IPS DF 6.9 (cell line): ENCODE measurements at places on chromosomes 11 and 22.

- no peak for DNase-seq
Observed at GRCh38 chr11:27716835-27717234, 16.6 kb upstream of the BDNF start.

- no peak for DNase-seq
Observed at GRCh38 chr22:27286711-27287110, 514.8 kb downstream of the MN1 start.

DNA sequence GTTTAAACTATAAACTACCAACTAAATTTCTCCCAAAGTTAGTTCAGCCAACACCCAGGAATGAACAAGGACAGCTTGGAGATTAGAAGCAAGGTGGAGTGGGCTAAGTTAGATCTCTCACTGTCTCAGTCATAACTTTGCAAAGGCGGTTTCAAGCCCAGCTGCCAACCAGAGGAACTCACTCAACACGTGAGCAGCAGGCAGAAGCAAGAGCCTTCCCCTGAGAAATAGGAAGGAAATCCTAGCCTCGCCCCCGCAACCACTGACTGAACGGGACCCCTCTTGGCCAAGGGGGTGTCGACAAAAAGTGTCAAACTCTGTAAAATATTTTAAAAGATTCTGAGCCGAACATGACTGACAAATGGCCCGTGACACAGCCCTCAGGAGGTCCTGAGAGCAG lies 4.4 kb upstream of the KRTAP5-9 start:
- DNase-seq, result no peak

DNA sequence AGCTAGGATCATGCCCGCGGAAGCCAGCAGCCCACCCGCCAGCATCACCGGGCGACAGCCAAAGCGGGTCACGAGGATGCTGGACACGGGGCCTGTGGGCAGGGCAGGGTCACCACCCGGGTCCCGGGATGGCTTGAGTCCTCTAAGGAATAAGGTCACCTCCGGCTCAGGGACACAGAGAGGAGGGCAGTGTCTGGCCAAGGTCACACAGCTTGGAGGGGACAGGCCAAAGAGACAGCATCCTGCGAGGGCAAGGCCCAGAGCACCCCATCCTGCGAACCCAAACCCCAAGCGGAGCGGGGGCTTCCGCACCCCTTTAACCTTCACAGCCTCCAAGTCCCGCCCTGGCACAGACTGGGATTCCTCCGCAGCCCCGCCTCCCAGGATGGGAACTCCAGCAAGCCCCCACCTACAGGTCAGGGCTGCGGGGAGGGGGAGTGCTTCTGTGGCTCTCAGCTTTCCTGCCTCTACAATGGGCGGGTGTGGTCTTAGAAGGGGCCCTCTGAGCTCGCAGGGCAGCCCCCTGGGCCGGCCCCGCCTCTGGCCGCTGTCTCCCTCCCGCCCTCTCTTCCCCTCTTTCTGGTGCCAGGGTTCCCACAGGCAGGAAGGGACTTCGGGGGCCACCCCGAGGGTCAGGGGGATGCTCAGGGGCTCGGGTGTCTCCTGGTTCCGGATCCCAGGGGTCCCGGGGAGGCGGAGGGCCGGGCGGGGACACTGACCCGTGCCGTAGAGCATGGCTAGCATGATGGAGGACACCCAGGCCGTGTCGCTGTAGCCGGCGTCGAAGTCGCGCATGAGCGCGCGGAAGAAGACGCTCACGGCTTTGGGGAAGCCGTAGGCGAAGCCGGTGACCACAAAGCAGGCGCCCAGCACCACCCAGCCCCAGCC lies 1.8 kb downstream of the SLC16A8 start:
- DNase-seq, result no peak

- no peak for DNase-seq
Observed at GRCh38 chr11:33737362-33737821, 1.2 kb upstream of the CD59 start.

DNA sequence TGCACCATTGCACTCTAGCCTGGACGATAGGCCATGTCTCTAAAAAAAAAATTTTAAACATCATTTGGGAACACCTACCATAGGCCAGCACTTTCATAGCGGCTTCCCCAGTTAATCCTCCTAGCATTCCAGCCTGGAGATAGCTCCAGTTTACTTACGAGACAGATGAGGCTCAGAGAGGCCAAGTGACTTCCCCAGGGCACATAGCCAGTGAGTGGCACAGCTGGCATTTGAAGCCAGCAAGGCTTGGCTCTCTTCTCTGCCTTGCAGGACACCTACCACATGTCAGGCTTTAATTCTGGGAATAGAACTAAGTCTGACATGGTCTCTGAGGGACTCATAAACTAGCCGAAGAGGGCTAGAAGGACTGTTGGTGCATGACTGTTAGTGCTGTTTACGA lies 4.9 kb upstream of the TAGLN start:
- no peak for DNase-seq

DNA sequence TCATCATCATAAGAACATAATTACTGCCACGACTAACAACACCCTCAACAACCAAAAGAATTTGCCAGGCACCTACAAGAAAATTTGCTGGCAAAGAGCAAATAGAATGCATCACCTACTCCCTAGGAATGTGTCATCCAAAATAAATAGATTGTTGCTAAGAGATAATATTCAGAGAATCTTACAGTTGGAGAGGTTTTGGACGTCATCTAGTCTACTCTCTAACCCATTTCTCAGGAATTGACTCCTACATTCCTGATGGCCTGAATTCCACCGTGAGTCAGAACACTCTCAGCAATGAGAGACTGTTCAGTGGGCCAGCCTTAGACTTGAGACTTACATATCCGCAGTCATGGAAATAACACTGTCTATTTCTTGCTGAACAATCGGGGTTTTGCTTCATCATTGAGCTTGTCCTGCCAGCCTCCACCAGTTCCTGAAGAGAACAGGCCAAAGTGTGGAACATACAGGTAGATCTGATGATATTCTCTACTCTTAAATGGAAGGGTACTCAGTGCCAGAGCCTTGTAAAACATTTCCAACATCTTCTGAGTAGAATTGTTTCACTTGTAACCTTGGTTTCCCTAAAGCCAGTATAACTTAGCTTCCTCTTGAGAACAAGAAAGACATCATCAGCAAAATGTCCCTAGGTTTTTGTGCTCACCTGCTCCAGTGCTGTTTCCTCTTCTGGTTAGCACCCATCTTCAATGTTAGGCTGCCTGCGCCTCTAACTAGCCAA lies 8.3 kb downstream of the KIRREL3 start:
- no peak for DNase-seq

GRCh38 chr22:45454275-45454674 lies 40.8 kb downstream of the RIBC2 start:
- DNase-seq, result no peak

DNA sequence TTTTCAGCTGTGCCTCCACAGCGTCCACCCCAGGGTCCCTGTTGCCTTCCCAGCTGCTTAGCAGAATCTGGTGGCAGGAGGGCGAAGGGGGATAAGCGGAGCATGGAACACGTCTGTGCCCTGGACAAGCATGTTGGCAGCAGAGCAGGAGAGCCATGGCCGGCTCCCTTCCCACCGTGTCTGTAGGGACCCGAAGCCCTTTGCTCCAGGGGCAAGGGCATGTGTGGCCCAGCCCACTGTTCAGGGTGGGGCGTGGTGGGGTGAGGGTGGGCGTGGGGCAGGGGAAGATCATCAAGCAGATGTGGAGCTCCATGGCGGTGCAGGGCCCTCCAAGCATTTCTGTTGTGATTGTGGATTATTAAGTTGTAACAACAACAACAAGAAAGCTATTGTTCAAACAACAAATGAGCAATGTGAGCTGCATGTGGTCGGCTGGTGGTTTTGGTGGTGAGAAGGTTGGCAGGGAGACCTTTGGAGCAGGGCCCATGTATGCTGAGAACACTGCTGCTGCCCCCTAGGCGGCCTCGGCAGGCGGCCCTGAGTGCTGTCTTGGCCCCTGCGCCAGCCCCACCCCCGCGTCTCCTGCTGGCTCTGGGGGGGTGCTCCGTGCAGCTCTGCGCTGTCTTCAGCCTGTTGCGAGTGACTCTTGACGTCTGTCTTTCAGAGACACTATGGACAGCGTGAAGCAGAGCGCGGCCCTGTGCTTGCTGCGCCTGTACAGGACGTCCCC lies 50.9 kb downstream of the AP2A2 start:
- DNase-seq, result no peak

- DNase-seq, result no peak
Observed at GRCh38 chr11:69170704-69171103, 15.0 kb downstream of the SMIM38 start.

GRCh38 chr11:108743851-108744250 lies 79.0 kb downstream of the DDX10 start:
- no peak for DNase-seq

DNA sequence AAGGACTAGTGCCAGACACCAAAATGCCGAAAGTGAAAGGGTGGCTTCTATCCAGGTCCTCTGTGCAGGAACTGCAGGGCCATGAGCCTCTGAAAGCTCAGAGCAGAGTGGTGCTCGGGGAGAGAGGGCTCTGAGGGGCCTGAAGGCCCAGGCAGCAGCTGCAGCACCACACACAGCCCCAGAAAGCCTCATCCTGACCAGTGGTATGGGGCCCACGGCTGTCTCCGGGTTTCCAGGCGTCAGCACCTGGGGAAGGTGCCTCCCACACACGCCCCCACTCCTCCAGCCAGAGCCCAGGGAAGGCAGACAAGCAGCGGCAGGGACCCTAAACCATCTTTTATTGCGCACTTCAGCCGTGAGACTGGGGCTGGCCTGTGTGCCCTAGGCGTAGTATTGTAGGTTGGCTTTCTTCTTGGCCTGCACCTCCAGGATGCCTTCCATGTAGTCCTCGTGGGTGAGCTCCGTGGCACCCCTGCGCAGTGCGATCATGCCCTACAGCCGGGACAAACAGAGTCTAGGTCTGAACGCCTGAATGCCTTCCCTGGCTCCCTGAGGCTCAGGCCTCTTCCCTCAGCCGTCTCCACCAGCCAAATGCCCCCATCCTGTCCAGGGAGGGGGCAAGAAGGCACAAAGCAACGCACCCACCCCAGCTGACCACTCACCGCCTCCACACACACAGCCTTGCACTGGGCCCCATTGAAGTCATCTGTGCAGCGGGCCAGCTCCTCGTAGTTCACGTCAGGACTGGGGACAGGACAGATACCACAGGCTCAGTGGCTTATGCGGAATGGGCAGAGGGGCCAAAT lies 7.6 kb downstream of the PSMC3 start:
- no peak for DNase-seq

DNA sequence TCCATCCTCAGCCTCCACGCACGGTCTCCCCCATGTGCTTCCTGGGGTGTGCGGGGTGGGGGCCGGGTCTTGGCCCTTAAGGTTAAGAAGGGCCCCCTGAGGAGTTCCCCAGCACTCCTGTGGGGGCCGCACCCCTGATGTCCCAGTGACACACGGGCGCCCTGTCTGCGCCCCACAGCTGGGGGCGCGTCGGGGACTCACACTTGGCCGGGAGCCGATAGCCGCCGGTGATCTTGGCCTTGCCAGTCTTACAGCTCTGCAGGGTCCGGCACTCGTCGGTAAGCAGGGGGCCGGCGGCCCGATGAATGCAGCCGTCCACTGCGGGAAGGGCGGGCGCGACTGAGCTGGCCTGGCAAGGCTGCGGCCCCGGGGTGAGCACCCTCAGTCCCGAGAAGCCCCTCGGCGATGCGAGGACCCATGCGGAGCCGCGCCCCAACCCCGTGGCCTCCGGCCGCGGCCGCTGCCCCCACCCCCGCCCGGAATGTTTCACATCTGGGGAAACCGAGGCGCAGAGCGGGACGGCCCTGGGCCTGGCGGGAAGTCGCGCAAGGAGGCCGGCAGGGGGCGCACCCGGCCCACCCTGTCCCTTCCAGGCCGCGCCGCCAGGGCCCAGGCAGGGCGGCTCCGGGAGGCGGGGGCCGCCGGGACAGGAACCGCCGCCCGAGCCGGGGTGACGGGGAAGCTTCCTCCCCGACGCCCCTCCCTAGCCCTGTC lies 13.9 kb downstream of the OTUB1 start:
- DNase-seq, result no peak

DNA sequence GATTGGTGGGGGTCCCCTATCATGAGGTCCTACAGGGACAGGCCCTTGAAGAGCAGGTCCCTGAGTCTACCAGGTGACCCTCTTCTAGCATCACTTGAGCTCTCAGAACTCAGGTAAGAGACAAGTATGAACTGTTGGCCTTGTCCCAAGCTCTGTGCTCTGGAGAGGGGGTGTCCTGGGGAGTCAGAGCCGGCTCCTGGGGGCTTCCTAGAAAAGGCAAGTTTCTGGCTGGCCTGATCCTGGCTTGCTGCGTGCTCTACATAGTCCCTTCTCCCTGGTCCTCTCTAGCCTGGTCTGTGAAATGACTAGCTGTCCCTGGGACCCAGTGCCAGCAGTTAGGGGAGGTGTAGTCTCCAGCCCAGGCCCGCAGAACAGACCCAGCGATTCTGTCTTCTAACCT lies 11.4 kb downstream of the ATG16L2 start:
- no peak for DNase-seq

DNA sequence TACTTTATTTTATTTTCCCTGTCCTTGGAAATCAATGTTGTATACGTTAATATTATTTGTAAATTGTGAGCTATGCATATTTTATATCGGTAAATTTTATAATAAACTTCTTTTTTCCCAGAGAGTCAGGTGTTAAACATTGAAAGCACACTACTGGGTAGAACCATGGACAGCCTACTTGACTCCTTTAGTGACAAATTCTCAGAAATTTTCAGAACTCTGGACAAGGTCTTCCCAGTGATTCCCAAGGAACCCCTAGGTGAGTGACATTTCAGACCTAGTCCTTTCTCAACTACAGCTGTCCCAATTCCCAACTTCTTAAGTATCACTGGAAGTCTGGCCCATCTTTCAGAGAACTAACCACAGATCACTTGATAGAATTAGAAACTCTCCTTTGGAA lies 107.2 kb downstream of the RCN1 start:
- no peak for DNase-seq

- DNase-seq, result no peak
Observed at GRCh38 chr22:22704156-22704946, 59.9 kb downstream of the GGTLC2 start.

GRCh38 chr11:23263466-23263865 lies 403.2 kb upstream of the CCDC179 start:
- no peak for DNase-seq

DNA sequence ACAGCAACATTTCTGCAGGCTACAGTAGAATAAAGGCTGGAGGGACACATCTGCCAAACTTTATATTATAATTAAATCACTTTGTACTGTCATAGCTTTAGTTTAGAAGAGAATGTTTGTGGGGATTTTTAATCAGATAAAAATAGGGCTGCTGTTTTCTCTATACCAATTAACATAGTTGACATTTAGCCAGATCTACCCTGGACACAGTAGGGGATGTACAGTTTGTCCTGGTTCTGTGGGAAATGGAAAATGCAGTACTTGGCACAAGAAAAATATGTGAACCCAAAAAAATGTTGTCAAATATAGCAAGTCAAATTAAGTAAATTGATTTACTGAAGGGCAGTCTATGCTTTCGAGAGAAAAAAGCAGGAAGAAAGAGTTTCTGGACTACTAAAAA lies 20.8 kb upstream of the PICALM start:
- no peak for DNase-seq

DNA sequence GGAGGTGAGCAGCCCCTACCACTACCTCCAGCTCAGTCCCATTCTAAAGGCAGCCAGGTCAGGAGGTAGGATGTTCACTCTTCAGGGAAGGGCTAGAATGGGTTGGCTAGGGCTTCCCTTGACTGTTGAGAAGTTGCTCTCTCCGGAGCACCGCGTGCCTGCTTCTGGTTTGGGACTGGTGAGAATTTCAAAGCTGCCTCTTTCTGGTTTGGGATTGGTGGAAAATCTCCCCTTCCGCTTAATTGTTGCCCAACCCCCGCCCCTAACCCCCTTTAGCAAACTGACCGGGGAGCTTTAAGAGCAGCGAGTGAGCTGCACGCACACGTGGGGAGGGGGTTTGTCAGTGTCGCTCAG lies 686 bp downstream of the USP2 start:
- DNase-seq, result no peak

GRCh38 chr11:89327885-89328284 lies 150.2 kb downstream of the TYR start:
- DNase-seq, result no peak

GRCh38 chr11:46490666-46491065 lies 99.1 kb upstream of the CHRM4 start:
- no peak for DNase-seq
